Suprapubic skin (tissue), 4 donors: ENCODE measurements at places on chromosomes 13 and 19.
A peak's percentile ranks its signal among the peaks of the same experiment; 100 is the strongest.

DNA sequence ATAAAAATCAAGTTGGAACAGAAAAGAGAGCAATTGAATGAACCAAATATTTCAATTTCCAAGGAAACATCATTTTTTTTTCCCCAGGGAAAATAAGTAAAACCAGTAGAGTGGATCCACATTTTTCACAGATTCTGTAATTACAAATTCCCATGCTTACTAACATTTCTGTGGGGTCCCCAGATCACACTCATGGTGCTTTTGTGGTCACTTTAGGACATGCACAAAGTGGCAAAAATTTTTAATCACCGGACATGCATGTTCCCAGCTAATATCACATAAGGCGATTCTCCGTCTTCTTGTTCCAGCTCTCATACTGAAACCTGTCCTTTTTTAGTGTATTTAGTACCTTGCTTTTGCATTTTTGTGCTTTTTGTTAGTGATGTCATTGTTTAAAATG, 748.2 kb upstream of the SLITRK1 start:
- DNase-seq: no peak

GRCh38 chr19:40605216-40605971, 4.2 kb downstream of the LTBP4 start:
- peak; percentile 90 for DNase-seq

DNA sequence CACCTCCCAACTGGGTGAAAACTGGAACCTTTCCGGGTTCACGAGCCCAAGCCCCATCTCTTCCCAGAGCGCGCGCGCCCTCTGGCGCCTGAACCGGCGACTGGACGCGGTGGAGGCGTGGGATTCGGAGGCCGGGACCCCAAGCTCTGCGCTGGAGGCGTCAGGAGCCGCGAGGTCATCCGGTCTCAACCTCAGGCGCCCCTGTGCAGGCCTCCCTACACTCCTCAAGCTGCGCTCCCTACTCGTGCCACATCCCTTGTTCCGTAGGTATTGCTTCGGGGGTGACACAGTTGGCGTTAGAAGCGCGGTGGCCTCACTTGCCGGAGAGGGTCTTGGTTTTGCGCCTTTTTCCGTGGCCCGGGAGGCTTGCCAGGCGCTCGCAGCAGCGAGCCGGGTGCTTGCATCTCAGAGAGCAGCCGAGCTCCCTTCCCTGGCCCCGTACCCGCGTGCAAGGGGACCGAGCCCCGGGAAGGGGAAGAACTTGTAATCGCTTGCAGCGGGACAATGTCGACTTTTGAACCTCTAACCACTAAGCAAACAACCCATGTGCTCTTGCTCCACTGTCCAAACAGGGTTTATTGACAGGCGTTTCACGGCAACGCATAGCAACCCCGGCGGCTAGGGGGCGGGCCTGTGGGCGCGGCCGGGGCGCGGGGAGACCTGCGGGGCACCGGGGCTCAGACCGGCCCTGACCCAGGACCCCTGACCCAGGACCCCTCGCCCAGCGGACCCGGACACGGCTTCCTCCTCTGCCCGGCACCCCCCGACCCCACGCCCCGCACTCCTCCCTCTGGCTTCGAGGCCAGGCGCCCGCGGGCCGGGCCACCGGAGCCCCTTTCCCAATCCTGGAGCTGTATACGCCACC, 8.5 kb downstream of the CDX2 start:
- DNase-seq: no peak

GRCh38 chr19:13015361-13016223, 20.3 kb downstream of the NFIX start:
- DNase-seq: no peak

DNA sequence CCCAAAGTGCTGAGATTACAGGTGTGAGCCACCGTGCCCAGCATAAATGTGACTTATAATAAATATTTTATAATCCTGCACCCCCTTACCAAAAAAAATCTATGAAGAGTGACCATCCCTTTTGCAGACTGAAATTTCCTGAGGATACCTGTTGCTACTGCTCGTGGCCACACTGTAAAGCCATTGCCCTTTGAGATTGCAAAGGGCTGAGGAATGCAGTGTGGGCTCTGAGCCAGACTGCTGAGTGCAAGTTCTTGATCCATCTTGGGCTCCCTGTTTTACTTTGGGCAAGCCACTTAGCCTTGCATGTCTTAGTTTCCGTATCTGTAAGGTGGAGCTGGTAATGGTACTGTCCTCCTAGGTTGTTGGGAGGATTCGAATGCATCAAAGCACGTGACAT, 23.4 kb downstream of the SIPA1L3 start:
- no peak for DNase-seq

GRCh38 chr19:310781-311496, 19.7 kb upstream of the PLPP2 start:
- DNase-seq: no peak

- DNase-seq: peak; percentile 58
These were observed 5.1 kb upstream of the TGFBR3L start for GRCh38 chr19:7909471-7910067.

DNA sequence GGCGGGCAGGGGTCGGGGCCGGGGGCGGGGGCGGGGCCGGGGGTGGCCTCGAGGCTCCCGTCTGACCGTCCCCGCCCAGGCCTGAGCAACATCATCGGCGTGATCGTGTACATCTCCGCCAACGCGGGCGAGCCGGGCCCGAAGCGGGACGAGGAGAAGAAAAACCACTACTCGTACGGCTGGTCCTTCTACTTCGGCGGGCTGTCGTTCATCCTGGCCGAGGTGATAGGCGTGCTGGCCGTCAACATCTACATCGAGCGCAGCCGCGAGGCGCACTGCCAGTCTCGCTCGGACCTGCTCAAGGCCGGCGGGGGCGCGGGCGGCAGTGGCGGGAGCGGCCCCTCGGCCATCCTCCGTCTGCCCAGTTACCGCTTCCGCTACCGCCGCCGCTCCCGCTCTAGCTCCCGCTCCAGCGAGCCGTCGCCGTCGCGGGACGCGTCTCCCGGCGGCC, 9.4 kb upstream of the CACNG6 start:
- no peak for DNase-seq

DNA sequence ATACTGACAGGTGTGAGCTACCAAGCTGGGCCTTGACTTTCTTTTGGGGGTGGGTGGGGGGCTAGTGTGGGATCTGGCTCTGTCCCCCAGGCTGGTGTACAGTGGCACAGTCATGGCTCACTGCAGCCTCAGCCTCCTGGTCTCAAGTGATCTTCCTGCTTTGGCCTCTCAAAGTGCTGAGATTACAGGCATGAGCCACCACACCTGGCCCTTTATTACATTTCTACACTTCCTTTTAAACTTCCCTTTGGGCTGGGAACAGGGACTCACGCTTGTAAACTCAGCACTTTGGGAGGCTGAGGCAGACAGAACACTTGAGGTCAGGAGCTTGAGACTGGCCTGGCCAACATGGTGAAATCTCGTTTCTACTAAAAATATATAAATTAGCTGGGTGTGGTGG, 12.0 kb downstream of the FTL start:
- no peak for DNase-seq

DNA sequence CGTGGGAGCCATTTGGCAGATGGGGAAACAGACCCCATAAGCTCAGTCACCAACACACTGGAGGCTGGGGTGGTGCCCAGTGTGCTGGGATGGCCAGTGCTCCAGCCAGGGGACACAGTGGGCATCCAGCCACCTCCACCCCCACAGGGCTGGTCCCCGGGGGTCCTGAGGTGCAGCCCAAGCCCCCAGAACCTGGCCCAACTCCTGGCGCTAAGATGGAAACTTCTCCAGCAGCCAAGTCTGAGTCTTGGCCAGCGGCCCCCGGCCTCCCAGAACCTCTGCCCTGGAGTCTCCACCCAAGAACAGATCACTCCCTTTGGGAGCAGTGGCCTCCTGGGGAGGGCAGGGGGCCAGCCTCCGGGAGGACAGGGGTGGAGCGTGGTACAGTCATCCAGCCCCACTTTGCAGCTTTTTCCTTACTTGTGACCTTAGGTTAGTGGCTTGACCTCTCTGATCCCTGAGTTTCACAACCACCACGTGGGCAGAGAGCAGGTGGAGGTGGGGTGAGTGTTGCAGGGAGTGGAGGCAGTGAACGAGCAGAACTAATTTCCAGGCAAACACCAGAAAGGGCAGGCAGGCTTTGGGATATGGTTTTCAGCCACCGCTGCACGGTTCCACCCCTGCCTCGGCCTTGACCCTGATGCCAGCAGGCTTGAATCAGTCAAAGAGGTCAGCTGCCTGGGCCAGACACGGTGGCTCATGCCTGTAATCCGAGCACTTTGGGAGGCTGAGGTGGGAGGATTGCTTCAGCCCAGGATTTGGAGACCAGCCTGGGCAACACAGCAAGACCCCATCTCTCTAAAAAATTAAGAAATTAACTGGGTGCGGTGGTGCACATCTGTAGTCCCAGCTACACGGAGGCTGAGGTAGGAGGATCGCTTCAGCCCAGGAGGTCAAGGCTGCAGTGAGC, 4.3 kb upstream of the NRTN start:
- DNase-seq: no peak

- no peak for DNase-seq
These were observed 880 bp downstream of the FGF9 start for GRCh38 chr13:21671620-21672286.

DNA sequence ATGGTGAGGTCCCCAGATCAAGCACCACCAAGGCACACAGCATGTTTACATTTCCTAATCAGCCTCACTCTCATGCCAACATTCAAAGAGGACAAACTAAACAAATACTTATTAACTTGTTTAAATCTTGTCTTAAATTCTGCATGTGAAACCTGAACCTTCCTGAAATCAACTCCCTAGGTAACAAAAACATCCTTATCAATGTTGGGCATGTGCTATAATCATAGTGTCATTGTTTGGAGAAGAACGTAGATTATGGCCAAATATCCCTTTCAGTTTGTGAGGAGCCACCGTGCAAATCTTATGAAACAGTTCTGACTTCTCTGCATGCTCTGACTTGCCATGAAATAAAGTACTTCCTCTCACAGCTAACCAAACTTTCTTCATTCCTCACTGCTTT, 123.8 kb downstream of the NDFIP2 start:
- no peak for DNase-seq

GRCh38 chr13:20828539-20829364, 55.0 kb upstream of the EEF1AKMT1 start:
- DNase-seq: no peak

DNA sequence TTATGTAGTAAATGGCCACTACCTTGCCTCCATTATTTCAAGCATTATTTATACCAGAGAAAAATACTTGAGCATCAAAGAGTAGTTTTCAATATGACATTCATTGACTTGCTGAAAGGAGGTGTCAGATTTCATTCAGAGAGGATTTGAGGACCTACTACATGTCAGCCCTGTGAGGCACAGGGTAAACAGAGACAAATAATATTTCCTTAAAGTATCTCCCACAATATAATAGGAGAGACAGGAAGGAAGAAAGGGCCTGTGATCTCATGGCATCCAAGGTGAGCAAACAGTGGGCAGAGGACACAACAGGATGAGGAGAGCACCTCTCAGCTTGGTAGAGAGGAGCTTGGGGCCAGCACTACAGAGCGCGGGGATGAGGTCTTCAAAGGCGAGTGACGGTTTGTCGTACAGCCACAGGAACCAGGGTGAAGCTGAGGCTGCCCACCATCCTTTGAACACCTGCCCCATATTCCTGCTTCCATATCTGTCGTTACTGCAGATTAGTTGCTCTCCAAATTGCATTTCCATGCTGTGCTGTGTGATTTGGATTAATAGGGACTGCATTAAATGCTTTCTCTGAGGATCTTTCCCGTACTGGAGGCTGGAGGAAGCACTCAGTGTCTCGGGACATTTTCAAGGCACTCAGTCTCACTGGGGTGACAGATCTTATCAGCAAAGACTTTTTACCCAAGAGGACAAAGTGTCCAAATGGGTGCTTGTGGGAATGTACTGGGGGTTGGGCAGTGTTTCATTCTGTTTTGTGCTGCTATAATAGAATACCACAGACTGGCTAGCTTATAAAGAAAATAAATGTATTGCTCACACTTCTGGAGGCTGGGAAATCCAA, 59.2 kb downstream of the GJA3 start:
- no peak for DNase-seq

DNA sequence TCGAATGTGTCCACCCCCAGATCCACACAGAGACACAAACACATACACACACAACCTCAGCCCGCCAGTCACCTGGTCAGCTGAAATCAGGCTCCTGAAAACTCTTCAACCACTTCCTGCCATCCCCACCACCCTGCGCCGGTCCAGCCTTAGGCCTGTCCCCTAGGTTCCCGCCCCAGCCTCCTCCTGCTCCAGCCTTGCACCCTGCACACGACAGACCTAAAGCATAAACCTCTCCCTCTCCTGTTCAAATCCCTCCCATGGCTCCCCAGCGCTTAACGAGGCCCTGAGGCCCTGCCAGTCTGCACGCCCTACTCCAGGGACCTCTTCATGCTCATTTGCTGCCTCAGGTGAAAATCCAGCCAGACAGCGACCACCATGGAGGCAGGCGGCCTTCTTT, 7.1 kb downstream of the PNMA8B start:
- peak; percentile 67 for DNase-seq

DNA sequence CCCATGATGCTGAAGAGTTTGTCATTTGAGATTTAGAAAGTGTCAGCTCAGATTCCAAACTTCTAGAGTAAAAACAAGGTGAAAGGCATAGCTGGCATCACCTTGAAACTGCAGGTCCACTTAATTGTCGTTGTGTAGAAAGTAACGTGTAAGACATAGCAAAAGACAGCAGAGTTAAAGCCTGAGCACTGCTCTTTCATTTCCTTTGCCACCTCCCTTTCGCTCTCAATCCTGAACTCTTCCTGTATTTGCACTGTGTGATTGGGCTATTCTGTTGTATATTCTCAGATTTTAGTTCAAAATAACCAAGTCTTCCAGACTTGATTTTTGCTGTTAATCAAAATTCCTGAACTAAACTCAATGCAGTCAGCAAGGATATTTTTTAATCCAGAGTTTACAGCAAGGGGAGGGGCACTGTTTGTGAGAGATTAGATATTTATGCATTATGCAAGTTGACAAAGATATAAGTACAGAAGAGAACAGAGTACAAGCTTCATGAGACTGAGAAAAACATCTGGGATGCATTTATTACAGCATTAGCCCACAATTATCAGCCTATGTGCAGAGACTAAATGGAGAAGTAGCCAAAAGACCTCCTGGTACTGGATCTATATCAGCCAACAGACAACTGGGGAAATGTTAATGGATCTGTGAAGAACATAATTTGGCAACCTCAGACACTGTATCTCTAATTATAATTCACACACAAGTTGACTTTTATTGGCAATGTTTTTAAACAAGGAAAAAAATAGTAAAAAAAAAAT, 328.6 kb downstream of the SUCLA2 start:
- DNase-seq: no peak

- no peak for DNase-seq
These were observed 238.3 kb upstream of the MAB21L1 start for GRCh38 chr13:35714588-35715377.

DNA sequence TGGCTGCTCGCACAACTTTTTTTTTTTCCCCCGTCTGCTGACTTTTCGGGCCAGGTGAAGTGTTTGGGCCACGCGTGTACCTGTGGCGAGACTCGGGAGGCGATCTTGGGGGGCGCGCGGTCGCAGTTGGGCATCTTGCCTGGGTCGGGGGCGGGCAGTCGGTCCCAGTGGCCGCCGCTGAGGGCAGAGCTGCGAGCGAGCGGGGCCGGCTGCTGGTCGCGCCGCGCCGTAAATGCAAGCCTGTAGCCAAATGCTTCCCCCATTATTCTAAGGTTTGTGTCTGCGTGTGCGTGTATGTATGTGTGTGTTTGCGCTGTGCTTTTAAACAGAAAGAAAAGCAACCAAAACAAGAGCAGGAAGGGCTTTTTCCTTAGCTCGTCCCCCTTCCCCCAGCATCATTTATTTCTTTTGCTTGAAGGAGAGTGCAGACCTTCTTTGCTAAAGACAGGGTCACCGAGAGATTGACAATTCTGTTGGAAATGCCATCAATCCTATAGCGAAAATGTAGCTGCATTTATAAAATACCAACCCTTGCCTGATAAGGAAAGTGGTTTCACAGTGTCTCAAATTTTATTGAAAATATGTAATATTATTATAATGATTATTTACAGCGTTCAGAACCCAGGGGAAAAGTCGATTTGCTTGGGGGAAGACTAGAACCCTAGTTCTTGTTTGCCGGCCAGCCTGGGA, 143.2 kb upstream of the ZNF536 start:
- DNase-seq: no peak
